ENCODE measurements at places on chromosomes 3 and 15. TPM values are rescaled to one million over a fixed set of nuclear protein-coding genes. Genes with fewer than 3 reads are reported as not detected.

Gene TMCO5A
- total RNA-seq, result not detected

Gene ZNF662
- total RNA-seq, result 1.4 TPM

GRCh38 chr3:172107403-172107802, 68.0 kb downstream of the FNDC3B start:
- no peak for DNase-seq

DNA sequence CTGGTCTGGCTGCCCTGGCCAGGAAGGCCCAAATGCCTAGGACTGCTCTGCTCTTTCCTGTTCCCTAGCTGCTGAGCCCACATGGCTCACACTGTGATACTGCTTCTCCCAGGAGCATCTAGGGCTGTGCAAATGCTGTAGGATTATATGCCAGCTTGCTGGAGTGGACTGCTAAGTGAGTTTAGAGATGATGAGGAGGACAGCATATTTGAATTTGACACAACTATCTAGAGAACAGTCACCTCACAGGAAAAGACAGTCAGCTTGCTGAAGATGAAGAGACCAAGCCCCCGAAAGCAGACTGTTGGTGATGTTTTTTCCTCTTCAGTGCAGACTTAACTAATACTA, 39.2 kb downstream of the CLEC3B start:
- DNase-seq, result no peak

- no peak for DNase-seq
Observed at GRCh38 chr15:77854980-77855379, 222.3 kb upstream of the LINGO1 start.

- DNase-seq, result no peak
Observed at GRCh38 chr3:37540786-37541185, 320.9 kb upstream of the CTDSPL start.

DNA sequence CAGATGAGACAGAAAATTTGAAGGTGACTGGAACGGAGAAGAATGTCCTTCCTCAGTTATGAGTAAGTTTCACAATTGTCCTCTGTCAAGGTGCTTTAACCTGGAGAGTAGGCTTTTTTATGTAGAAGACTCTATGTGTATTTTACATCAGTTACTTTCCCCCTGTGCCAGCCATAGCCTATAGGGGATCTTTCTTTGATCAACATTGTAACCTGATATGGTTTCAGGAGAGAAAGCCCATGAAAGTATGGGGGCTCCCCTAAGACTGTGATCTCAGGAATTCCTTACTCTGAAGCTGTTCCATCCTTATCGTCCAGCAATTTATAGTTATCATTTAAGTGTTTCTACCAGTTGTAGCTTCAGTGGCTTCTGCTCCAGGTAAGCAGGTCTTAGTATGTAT, 1076.3 kb upstream of the EPHA6 start:
- DNase-seq, result no peak

DNA sequence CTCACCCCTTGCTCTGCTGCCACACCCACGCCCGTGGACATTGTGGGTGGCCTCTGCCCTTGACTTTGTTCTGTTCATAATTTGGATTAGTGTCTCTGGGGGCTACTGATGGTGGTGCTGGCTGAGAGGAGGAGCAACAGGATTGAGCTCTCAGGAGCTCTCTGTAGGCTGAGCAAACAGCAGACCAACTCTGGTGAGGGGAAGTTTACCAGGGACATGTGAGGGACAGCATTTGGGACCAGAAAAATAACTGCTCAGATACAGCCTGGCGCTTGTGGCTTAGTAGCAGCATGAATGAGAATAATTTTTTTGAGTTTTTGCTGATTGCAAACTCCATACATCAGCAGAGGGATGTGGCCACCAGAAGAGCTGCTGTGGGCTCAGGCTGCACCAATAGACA, 14.8 kb downstream of the PPCDC start:
- DNase-seq, result no peak

GRCh38 chr3:118089563-118089962, 945.1 kb downstream of the IGSF11 start:
- DNase-seq, result no peak

DNA sequence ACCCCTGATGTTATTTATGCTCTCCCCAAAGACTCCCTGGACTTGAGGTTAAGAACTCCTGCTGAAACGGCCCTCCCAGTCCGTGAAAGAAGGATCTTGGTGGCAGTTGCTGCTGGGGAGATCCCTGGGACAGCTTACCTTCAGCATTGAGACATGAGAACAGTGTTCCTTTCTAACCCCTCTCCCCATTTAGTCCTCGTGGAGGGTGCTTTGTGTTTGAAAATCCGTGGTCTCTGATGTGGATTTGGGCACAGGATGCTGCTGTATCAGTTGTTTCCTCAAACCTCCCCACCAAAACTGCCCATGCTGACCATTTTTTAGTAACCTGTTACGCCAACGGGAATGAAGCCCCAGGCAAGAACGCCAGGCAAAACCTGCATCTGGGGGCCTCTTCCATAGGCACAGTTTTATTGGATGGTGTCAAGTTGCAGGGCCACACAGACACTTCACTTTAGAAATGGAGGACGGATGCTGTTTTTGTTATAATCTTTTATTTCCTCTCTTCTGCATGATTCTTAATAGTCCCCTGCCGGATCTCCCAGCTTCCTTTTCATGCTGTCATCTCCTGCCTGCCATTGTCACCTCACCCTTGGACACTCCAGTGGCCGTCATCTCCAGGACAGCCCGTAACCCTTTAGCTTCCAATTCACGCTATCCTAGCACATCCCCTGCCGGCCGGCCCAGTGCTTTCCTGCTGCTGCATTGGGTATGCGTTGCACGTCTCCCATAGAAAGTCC, 31.7 kb upstream of the CEMIP start:
- DNase-seq, result no peak

DNA sequence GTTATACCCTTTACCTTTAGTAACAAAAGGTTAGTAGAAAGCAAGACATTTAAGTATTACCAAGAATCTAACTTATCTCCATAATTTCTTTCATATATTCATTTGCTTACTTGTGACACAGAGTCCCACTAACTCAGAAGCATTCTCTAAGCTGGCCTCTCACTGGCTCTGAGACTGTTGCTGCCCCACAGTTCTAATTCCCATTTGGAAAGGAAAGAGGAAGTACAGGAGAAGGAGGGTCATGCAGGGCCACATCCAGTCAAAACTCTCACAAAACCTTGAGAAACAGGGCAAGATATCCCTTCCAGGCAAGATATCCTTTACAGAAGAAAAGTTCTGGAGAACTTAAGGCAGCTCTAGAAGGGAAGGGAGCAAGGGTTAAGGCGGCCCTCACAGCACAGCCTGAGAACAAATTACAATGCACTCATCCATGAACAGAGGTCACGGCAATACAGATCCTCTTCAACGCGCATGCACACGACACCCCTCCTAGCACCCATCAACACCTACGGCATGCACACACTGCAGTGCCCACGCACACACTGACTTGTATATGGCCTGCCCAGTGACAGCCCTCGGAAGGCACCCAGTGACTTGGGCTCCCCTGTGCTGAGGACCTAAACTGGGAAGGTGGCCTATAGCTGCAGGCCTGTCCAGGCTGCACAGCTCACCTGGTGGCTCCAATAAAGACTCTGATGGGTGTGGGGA, 13.0 kb upstream of the MYO5C start:
- DNase-seq, result no peak

Data from M059J (cell line).